Uterus (tissue), 4 donors: ENCODE measurements at places on chromosomes 6 and 20. TPM values are rescaled to one million over a fixed set of nuclear protein-coding genes. Genes with fewer than 3 reads are reported as not detected.
A peak's percentile ranks its signal among the peaks of the same experiment; 100 is the strongest.

DNA sequence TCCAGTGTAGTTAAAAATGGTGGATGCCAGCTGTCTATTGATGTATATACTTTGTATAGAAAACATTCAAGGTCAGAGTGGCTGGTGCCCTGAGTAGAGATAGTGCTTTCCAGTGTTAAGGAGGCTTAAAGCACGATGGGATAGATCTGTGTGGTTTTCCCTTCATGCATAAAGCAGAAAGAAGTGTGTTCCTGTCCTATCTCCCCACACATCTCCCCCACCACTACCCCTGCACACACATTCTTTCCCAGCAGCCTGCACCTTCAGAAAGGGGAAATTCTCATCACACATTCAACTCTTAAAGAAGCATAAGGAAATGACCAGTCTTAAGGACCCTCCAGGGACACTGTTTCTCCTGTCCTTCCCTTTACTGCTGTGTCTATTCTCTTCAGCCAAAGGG lies 221.7 kb upstream of the TAB2 start:
- no peaks in the 10 kb centered on the region for H3K27me3 ChIP-seq
- H3K36me3 ChIP-seq, result no peaks in the 10 kb centered on the region
- no peak overlapping the region for H3K4me3 ChIP-seq
- H3K4me1 ChIP-seq, result no peaks in the 10 kb centered on the region

DNA sequence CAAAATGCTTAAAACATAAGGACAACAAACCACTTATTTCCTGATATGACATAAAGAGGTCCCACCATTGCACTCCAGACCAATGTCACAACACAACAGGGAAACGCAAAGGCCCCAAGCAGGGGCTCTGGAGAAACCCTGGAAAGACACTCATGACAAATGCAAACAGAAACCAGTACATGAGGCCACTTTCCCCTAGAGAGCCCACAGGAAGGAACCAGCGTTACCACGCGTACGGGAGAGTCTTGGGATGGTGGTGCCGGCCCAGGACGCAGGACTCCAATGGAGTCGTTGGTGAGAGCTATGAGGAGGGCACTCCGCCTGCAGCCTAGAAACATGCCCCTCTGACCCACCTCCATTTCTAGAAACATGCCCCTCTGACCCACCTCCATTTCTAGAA lies 20.2 kb downstream of the GMEB2 start:
- H3K4me3 ChIP-seq, result no peak overlapping the region
- no peaks in the 10 kb centered on the region for H3K27me3 ChIP-seq
- no peak for DNase-seq
- H3K36me3 ChIP-seq, result no peaks in the 10 kb centered on the region
- no peak overlapping the region for H3K27ac ChIP-seq
- H3K4me1 ChIP-seq, result no peaks in the 10 kb centered on the region

Gene ZNF343
- total RNA-seq, result 11.5 TPM

Gene LHFPL5
- total RNA-seq, result not detected

DNA sequence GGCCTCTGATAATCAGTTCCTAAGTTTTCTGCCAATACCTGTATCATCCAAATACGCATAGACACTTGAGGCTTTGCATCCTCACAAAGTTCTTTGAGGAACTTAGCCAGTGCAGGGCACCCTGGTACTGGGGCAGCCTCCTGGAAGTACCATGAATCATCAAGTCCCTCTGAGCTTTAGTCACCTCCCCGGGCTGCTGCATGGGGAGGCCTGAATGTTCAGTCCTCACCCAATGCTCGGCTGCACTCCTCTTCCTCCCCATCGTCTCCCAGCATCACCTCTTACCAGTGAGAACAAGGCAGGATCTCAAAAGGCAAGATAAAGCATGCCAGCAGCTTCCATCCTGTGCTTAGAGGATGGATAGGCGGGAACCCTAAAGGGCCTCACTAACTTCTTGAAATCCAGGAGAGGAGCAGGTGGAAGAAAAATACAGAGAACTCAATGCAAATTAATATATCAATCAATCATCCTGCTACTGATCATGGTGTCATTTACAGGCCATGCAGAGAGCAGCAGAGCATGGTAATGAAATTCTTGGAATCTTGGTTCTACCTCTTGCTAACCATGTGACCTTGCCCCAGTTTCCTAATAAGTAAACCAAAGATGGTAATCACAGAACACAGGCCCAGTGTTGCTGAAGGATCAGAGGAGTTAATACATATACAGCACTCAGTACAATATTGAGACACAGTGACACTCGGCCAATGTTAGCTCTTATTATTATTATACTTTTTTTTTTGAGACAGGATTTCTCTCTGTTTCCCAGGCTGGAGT lies 4.7 kb upstream of the CCN6 start:
- H3K27ac ChIP-seq, result no peak overlapping the region
- DNase-seq, result no peak
- no peaks in the 10 kb centered on the region for H3K36me3 ChIP-seq
- no peaks in the 10 kb centered on the region for H3K27me3 ChIP-seq
- no peak overlapping the region for H3K4me3 ChIP-seq

DNA sequence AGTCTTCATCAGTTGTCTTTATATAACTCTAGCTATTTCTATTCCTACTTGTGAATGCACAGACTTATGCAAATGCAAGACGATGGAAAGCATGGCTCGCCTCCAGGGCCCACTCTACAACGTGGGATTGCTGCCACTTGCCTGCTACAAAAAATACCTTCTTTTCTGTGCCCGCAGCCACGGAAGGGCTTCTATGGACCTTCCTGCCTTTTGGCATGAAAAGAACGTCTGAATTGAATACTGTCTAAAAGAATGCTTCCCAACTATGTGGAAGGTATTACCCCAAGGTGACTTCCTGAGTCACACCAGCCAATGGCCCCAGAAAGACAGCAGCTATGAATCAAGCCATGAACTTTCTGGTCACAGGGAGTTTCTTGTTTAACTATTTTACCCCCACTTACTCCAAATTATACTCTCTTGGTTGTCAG lies 261.2 kb downstream of the HIVEP2 start:
- H3K27me3 ChIP-seq, result no peaks in the 10 kb centered on the region
- H3K36me3 ChIP-seq, result no peaks in the 10 kb centered on the region
- DNase-seq, result no peak
- no peak overlapping the region for H3K4me3 ChIP-seq
- no peak overlapping the region for H3K27ac ChIP-seq

GRCh38 chr6:167402195-167402686 lies 77.4 kb downstream of the TTLL2 start:
- DNase-seq, result no peak
- no peak overlapping the region for H3K27ac ChIP-seq
- no peaks in the 10 kb centered on the region for H3K4me1 ChIP-seq
- H3K36me3 ChIP-seq, result no peaks in the 10 kb centered on the region
- H3K4me3 ChIP-seq, result no peak overlapping the region

Gene SEMG1
- not detected for total RNA-seq

DNA sequence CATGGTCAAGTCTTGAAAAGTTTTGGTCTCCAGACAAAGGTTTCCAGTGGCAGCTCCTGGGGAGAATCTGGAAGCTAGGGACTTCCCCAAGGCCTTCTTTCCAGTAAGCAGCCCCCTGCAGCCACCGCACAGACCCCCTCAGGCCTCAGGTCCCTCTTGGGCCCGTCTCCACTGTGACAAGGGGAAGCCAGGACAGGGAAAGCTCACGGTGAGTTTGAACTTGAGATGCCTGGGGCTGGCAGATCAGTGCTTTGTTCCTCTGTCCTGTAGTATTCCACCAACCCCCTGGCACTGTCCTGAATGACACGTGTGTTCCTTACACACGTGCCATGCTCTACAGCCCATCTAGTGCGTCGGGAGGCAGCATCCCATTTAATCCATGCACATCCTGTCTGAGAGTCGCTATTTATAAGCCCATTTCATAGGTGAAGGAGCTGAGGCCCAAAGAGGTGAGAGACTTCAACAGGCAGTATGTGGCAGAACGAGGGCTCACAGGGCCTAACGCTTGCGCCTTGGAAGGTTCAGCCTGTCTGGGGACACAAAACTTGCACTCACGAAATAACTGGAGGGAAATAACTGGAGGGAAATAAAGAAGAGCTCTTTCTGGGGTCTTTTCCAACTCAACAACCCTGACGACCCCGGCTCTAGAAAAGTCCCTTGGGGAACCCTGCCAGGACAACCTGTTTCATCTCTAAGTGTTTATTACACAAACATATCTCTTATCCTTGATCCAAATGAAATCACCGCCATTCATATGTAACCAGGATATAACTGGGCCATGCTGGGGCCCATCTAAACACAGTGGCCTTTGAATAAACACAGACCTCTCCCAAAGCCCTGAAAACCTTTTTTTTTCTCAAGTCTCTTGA lies 123.0 kb downstream of the BANF2 start:
- no peaks in the 10 kb centered on the region for H3K27me3 ChIP-seq
- DNase-seq, result no peak
- no peaks in the 10 kb centered on the region for H3K36me3 ChIP-seq
- no peak overlapping the region for H3K4me3 ChIP-seq

- H3K4me3 ChIP-seq, result no peak overlapping the region
- no peaks in the 10 kb centered on the region for H3K27me3 ChIP-seq
- no peak overlapping the region for H3K27ac ChIP-seq
Observed at GRCh38 chr6:6870921-6871320, 236.8 kb upstream of the RREB1 start.

- no peak overlapping the region for H3K27ac ChIP-seq
- H3K4me1 ChIP-seq, result no peaks in the 10 kb centered on the region
- H3K36me3 ChIP-seq, result no peaks in the 10 kb centered on the region
- DNase-seq, result no peak
- H3K27me3 ChIP-seq, result no peaks in the 10 kb centered on the region
- no peak overlapping the region for H3K4me3 ChIP-seq
Observed at GRCh38 chr6:1228754-1229191, 83.1 kb upstream of the FOXQ1 start.

DNA sequence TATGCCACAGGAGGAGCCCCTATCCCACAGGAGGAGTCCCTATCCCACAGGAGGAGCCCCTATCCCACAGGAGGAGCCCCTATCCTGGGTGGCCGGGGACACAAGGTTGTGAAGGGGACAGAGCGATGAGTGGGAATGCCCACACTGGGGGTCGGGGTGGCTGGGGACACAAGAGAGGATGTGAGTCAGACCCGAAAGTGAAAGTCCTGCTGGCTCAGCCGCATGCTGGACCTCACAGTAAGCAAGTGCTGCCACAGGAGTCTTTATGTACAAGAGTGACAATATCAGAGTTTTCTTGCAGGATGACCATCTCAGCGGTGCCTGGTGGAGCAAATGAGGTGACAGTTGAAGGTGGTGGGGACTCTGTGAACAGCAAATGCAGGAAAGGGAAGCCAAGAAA lies 93.7 kb downstream of the PSMB1 start:
- no peaks in the 10 kb centered on the region for H3K4me1 ChIP-seq
- H3K27me3 ChIP-seq, result no peaks in the 10 kb centered on the region
- H3K36me3 ChIP-seq, result no peaks in the 10 kb centered on the region

DNA sequence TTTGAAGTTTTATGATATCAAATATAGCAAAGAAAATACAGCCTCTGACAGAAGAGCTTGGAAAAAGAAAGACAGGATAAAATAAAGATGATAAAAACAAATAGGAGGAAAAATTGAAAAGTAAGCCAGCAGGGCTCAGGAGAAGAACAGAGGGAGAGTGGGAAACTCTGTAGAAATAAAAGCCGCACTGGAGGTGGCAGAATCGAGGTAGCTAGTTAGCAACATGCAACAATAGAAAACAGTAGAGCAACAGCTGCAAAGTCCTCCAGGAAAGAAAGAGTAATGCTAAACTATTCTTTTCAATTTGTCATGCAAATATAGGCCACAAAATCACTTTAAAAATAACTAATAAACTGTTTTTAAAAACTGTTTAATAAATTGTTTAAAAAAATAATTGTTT lies 28.8 kb downstream of the HBS1L start:
- no peaks in the 10 kb centered on the region for H3K36me3 ChIP-seq
- DNase-seq, result no peak
- no peak overlapping the region for H3K4me3 ChIP-seq
- H3K4me1 ChIP-seq, result no peaks in the 10 kb centered on the region
- no peak overlapping the region for H3K27ac ChIP-seq

Gene ASIP
- not detected for total RNA-seq

GRCh38 chr20:17849138-17849900 lies 119.3 kb downstream of the SNX5 start:
- no peaks in the 10 kb centered on the region for H3K4me1 ChIP-seq
- DNase-seq, result no peak

DNA sequence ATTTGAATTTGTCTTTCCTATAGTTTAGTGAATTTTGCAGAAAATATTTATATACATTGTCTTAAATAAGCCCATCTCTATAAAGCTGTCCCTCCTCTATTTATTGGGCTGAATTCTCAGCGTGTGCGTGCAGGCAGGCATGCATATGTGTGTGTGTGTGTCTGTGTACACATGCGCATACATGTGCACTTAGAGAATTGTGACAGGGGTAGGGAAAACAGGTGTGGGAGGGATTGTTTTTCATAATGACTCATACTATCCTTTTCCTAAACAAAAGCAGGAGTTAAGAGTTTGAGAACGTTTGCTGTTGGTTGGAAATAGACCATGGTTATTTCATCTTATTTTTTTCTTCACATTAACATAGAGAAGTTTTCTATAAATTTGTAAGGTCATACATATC lies 43.4 kb upstream of the FABP7 start:
- DNase-seq, result no peak
- no peaks in the 10 kb centered on the region for H3K4me1 ChIP-seq
- H3K4me3 ChIP-seq, result no peak overlapping the region
- H3K36me3 ChIP-seq, result no peaks in the 10 kb centered on the region
- H3K27me3 ChIP-seq, result no peaks in the 10 kb centered on the region
- H3K27ac ChIP-seq, result no peak overlapping the region

GRCh38 chr20:10536531-10536930 lies 101.4 kb downstream of the SLX4IP start:
- H3K36me3 ChIP-seq, result no peaks in the 10 kb centered on the region
- H3K4me1 ChIP-seq, result no peaks in the 10 kb centered on the region
- no peak overlapping the region for H3K27ac ChIP-seq
- no peaks in the 10 kb centered on the region for H3K27me3 ChIP-seq
- no peak overlapping the region for H3K4me3 ChIP-seq

Gene GSTA2
- not detected for total RNA-seq

- DNase-seq, result no peak
- no peaks in the 10 kb centered on the region for H3K27me3 ChIP-seq
- no peaks in the 10 kb centered on the region for H3K36me3 ChIP-seq
- no peaks in the 10 kb centered on the region for H3K4me1 ChIP-seq
- H3K27ac ChIP-seq, result peak overlapping the region; percentile 34
Observed at GRCh38 chr20:6705106-6705766, 62.2 kb upstream of the BMP2 start.

DNA sequence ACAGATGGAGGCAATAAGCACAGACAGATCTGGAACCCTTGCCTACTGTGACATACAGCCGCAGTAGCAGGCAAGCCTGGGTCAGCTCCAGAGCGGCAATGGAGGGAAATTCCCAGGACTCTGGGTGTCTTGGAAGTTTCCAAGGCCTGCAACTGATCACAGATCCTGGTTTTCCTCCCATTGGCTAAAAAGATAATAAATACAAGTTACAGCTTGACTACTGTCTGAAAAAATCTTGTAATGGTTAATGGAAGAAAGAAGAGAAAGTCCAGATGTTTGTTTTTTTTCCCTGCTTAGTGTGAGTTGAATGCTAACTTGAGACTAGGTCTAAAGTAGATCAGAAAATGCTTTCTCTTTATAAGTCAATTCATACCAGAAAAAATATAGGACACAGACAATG lies 307.6 kb downstream of the ALDH8A1 start:
- H3K4me1 ChIP-seq, result no peaks in the 10 kb centered on the region
- H3K27me3 ChIP-seq, result no peaks in the 10 kb centered on the region
- no peak overlapping the region for H3K27ac ChIP-seq
- no peak for DNase-seq
- H3K36me3 ChIP-seq, result no peaks in the 10 kb centered on the region

Gene BACH2
- total RNA-seq, result 1.3 TPM

GRCh38 chr6:147453361-147453760 lies 55.1 kb upstream of the SAMD5 start:
- H3K4me1 ChIP-seq, result no peaks in the 10 kb centered on the region
- no peak overlapping the region for H3K4me3 ChIP-seq
- no peak for DNase-seq
- no peaks in the 10 kb centered on the region for H3K27me3 ChIP-seq
- no peak overlapping the region for H3K27ac ChIP-seq

- no peaks in the 10 kb centered on the region for H3K36me3 ChIP-seq
- no peak overlapping the region for H3K4me3 ChIP-seq
Observed at GRCh38 chr6:17589406-17590096, 10.6 kb upstream of the FAM8A1 start.

Gene TAPBP
- 41.8 TPM for total RNA-seq
